ENCODE measurements at places on chromosomes 7 and 10.

- DNase-seq, result no peak
Observed at GRCh38 chr7:27153526-27153925, 1.1 kb upstream of the HOXA3 start.

DNA sequence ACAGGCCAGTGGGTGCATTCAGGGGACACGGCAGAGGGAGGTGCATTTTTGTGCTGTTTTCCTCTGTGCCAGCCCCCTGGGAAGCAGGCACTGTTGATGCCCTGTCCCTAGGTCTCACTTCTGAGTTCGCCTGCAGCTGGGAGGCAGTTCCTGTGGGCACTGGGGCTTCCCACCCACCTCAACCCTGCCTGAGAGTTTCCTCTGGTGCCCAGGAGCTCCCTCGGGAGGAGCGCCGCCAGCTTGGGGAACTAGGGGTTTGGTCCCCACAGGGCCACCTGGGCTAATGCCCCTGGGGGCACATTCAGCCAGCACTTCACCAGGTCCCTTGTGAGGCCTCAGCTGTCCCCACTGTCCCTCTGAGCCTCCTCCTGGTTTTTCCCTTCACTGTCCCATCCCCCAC lies 178.2 kb upstream of the RHEB start:
- no peak for DNase-seq

DNA sequence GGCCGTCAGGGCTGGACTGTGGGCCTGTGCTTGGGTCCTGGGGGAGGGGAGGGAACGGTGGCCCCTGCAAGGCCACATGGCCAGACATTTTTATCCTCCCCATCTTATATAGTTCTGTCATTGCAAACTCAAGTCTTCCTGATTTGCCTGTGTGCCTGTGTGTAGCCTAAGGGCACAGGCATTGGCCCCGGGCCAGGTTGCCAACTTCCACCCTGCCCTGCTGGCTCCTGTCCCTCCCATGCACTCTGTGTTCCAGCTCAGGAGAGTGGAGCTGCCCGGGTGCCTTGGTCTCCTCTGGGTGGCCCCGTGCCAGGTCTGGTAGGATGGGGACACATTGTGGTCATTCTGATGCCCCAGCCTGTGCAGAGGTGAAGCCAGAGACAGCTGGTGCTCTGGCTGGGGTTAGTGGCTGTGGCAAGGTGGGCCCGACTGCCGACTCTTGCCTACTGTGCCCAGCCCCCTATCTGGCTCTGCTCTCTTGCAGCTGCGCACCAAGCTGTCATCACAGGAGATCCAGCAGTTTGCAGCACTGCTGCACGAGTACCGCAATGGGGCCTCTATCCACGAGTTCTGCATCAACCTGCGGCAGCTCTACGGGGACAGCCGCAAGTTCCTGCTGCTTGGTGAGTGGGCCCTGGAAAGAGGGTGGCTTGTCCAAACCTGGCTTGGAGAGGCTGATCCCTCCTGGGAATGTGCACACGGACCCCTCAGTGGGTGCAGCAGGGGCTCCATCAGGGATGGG lies 14.8 kb downstream of the NACAD start:
- DNase-seq, result no peak

GRCh38 chr7:29641651-29642050 lies 78.0 kb downstream of the PRR15 start:
- no peak for DNase-seq

DNA sequence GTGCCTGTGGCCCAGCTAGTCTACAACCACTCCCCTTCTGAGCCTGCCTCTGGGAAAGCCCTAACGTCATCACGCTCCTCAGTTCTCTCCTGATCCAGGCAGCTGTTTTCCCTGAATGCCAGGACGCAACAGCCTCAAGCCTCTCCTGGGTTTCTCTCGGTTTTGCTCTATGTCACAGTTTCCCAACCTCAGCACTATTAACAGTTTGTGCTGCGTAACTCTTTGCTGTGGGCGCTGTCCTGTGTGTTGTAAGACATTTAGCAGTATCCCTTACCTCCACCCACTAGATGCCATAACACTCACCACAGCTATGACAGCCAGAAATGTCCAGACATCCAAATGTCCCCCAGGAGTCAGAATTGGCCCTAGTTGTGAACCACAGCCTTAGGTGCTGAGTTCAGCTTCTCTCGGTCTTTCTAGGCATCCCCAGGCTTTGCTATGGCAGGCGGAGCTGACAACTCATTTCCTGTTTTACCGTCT lies 226.3 kb upstream of the NPVF start:
- DNase-seq, result no peak

DNA sequence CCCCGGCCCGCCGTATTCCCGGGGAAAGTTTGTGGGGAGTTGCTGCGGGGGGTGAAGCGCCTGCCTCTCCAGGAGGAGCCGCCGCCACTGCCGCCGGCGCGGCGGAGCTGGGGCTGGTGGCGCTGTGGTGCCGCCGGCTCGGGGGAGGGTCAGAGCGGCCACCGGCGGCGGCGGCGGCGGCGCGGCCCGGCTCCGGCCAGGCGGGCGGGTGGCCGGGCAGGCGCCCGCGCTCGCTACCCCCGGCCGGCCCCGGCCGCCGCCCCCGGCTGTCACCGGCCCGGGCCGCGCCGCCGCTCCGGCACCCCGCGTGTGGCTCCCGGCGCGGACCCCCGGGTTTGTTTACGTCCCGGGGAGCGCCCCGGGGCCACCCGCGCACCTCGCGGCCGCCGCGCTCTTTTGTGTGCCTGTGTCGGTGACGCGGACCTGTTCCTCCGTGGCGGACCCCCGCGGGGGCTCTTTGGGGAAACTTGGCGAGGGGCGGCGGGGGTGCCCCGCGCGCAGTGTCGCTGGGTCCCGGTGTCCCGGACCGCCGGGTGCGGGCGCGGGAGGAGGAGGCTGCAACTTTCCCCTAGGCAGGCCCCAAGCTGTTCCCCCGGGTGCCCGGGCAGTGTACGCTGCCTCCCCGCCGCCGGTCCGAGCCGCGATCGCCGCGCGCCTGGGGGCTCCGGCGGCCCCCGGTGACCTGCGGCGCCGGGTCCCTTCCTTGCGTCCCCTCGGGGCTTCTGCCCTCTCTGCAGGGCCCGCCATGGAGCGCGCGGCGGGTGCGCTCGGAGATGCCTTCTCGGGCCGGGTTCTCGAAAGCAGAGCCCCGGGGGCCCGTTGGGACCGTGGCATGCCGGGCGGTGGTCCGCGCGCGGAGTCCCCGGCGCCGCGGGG lies 593 bp upstream of the CUX1 start:
- DNase-seq, result peak; percentile 27

DNA sequence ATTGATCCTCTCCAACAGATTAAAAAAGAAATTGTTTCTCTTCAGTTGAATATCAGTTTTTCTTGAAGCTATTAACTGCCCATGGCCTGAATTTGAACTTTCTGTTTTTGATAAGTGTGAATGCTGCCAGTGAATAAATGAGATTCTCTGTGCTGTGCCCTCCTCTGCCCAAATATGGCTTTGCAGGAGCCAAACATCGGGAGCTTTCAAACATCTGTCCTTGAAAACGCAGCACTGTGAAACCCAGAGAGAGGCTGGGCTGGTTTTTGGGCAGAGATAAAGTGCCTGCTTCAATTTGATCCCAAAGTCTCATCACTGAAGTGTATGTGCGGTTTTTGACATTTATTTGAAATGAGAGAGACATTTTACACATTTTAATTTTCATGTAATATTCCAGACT lies 268.3 kb upstream of the SHH start:
- no peak for DNase-seq

- DNase-seq, result no peak
Observed at GRCh38 chr7:64371116-64371515, 57.4 kb downstream of the ZNF736 start.

- DNase-seq, result no peak
Observed at GRCh38 chr10:132439424-132440163, 42.6 kb downstream of the PWWP2B start.

DNA sequence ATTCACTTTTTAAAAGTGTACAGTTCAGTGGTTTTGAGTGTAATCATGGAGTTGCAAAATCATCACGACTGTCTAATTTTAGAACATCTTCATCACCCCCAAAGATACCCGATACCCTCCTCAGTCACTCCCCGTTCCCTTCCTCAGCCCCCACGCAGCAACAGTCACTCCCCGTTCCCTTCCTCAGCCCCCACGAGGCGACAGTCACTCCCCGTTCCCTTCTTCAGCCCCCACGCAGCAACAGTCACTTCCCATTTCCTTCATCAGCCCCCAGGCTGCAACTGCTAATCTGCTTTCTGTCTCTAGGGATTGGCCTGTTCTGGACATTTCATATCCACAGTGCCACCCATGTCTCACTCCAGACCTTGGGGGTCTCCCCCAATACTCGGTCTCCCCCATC lies 161.6 kb upstream of the PPP2R2D start:
- no peak for DNase-seq

DNA sequence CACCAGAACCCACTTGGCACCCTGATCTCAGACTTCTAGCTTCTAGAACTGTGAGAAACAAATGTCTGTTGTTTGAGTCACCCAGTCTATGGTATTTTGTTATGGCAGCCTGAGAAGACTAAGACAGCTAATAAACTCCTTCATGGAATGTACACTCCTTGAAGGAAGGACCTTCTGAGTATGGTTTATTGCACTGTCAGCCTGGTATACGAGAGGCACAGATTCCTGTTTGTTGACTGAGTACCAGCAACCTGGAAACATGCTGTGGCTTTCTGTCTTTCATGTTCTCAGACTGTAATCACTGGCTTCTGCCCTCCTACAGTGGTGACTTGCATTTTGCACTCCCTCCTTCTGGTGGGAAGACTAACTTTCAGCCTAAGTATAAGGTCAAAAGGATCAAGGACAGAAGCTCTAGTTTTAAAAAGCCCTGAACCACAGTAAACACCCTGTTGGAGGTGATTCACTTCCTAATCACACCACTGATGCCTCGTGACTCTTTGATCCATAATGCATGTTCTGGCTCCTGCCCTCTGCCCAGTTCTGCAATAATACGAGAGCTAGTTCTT lies 319.0 kb upstream of the NPSR1 start:
- DNase-seq, result no peak

DNA sequence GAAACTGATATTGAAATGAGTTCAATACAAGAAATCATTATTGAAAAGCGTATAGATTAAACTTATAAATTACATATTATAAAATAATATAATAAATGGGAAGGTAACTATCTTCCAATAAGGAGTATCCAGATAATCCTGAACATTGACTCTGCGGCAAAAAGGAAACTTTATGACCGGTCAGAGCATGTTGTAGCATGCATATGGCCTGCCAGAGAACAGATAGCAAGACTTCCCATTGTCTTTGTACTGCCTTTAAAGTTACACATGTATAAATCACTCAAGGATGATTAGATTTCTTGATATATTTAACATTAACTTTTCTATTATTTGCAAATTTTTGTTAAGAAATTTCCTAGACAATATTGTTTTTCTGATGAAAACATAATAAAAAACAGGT lies 56.2 kb upstream of the ETV1 start:
- DNase-seq, result no peak

GRCh38 chr10:45408421-45409319 lies 34.7 kb downstream of the ALOX5 start:
- DNase-seq, result no peak

GRCh38 chr10:120424198-120424464 lies 32.9 kb upstream of the PLPP4 start:
- no peak for DNase-seq

GRCh38 chr7:82998436-82998835 lies 164.2 kb downstream of the PCLO start:
- DNase-seq, result no peak

DNA sequence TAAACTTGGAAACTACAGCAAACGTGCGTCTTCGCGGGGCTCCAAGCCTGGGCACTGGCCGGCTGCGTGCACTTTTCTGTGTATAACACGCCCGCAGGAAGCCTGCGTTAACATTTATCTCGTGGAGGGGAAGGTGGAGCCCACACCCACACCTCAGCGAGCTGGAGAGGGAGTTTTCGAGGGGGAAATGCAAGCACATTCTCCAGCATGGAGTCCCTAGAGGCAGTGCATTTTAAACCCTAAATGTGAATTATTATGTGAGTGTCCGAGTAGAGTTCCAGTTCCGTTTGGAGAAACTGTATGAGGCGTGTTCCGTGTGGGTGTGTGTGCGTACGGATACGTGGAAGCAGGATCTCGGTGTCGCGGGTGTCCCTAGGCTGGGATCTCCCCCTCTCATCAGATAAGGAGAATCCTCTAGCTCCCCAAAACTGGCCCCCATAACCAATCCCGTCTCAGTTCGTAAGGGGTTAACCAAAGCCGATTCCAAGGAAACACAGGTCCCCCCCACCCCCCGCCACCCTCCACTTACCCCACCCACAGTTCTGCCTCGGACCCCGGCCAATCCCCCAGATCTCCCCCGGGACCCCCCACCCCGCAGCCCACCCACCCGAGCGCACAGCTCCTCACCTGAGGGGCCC lies 403 bp downstream of the CDK6 start:
- no peak for DNase-seq

- no peak for DNase-seq
Observed at GRCh38 chr10:3105166-3105565, 37.8 kb downstream of the PFKP start.

DNA sequence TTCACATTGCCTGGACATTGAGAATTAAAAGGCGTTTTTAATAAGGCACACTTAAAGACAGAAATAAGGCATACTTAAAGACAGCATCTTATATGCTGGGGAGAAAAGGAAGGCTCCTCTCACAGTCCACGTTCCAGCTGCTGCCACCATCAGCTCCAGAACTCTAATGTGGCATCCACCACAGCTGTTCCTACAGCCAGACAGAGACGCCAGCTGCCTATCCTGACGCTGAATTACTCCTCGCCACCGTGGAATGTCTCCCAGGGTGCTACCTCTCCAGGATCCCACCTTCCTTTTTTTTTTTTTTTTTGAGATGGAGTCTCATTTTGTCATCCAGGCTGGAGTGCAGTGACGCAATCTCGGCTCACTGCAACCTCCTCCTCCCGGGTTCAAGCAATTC lies 30.8 kb downstream of the SLC37A3 start:
- DNase-seq, result no peak

DNA sequence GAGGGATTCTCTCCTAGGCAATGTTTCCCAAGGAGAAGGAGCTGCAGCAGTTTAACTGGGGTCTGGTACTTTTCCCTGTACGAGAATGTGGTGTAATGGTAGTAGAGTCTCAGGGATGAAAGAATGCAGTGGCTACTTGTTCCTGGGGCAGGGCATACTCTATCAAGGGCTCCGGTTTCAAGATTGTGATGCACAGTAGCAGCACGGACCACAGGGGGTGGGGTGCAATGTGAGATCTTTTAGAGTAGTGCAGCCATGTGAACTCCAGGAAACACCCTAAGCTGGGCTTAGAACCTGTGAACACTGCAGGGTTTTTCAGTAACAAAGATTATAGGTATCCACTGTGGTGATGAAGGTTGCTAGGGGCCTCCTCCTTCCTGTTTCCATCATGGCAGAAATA lies 903.9 kb downstream of the NRG3 start:
- no peak for DNase-seq

GRCh38 chr7:23396222-23397015 lies 73.9 kb downstream of the IGF2BP3 start:
- no peak for DNase-seq

GRCh38 chr10:100637785-100638184 lies 102.0 kb downstream of the HIF1AN start:
- no peak for DNase-seq

DNA sequence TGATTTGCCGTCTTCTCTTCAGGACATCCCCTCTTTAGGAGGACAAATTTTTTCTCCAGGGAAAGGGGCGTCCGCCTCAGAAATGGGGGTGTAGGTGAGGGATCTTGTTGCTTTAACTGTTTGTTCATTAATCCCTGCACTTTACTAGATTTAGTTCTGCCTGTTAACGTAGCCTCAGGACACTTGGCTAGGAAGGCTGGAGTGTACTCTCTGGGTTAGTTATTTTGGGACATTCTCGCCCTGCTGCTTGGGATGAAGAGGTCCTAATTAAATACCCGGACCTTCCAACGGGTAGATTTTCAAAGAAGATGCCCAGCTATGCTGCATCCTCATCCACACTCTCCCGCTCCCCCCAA lies 552 bp upstream of the ZNF365 start:
- no peak for DNase-seq

- DNase-seq, result no peak
Observed at GRCh38 chr10:90960355-90960814, 39.5 kb upstream of the ANKRD1 start.

Data from NCI-H345 (cell line).